GM23338 (cell line): ENCODE measurements at places on chromosomes 12 and 14. TPM values are rescaled to one million over a fixed set of nuclear protein-coding genes. Genes with fewer than 3 reads are reported as not detected.

The ZFHX2 gene
- 9.9 and 11.6 TPM in 2 replicates for total RNA-seq

The GDF3 gene
- total RNA-seq, result 15.3 and 19.3 TPM in 2 replicates

The ACOT4 gene
- total RNA-seq, result 1.6 and 3.7 TPM in 2 replicates

The RERGL gene
- total RNA-seq, result not detected in 2 replicates

The ESRRB gene
- total RNA-seq, result 0.52 and 1.0 TPM in 2 replicates

The TAS2R8 gene
- total RNA-seq, result not detected in 2 replicates

The GPR84 gene
- total RNA-seq, result not detected in 2 replicates

The TRAFD1 gene
- total RNA-seq, result 30.4 and 35.6 TPM in 2 replicates
